ENCODE measurements at places on chromosomes 1 and 21. TPM values are rescaled to one million over a fixed set of nuclear protein-coding genes. Genes with fewer than 3 reads are reported as not detected.

GRCh38 chr1:41882068-41882477 lies 36.6 kb downstream of the HIVEP3 start:
- no peaks in the 10 kb centered on the region for H3K27me3 ChIP-seq
- H3K4me1 ChIP-seq, result no peaks in the 10 kb centered on the region
- H3K36me3 ChIP-seq, result no peaks in the 10 kb centered on the region
- H3K27ac ChIP-seq, result no peak overlapping the region
- no peak overlapping the region for H3K4me3 ChIP-seq

- H3K4me1 ChIP-seq, result no peaks in the 10 kb centered on the region
- no peaks in the 10 kb centered on the region for H3K36me3 ChIP-seq
- no peak overlapping the region for H3K27ac ChIP-seq
- peaks cover 24% of the 10 kb centered on the region for H3K27me3 ChIP-seq
- DNase-seq, result no peak
- H3K4me3 ChIP-seq, result no peak overlapping the region
These were observed 1.1 kb downstream of the TSPEAR start for GRCh38 chr21:44710294-44710665.

Gene CELF3
- not detected for total RNA-seq

DNA sequence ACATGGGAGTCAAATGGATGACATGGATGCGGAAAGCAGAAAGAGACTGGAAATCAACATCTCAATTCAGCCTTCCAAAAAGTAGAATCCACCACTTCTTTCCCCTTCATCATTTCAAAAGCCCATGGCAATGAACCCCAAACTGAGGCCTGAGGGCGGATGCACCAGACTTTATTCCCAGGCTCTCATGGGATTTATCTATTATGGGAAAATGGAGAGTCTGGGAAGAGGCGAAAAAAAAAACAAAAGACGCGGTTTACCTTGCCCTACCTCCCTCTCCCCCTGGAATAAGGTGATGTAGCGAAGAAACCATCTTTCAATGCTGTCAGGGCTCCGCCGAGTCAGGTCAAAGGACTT lies 624 bp downstream of the KIFAP3 start:
- DNase-seq, result no peak
- no peaks in the 10 kb centered on the region for H3K36me3 ChIP-seq
- peak overlapping the region; percentile 72 for H3K4me3 ChIP-seq
- H3K27ac ChIP-seq, result peak overlapping the region; percentile 34

GRCh38 chr1:18464665-18465050 lies 16.1 kb upstream of the KLHDC7A start:
- no peaks in the 10 kb centered on the region for H3K27me3 ChIP-seq
- H3K4me1 ChIP-seq, result no peaks in the 10 kb centered on the region
- peak overlapping the region; percentile 27 for H3K4me3 ChIP-seq
- H3K36me3 ChIP-seq, result no peaks in the 10 kb centered on the region
- peak; percentile 96 for DNase-seq
- H3K27ac ChIP-seq, result peak overlapping the region; percentile 92

Gene OR2G6
- not detected for total RNA-seq

DNA sequence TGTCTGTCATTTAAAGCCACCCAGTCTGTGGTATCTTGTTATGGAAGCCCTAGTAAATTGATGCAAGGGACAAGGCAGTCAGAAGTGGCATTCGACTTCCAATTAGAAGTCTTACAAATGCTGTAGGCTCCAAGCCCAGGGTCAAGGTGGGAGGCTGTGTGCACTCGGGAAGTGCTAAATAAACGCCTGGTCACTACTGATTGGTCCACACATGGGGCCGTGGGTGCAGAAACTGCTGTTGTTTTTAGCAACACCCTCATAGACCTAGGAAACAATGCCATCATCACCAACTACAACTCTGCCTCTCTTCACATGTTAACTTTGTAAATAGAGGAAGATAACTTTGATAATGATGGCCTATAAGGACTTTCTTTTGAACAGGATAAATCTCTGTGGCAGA lies 20.2 kb upstream of the ZBTB21 start:
- no peaks in the 10 kb centered on the region for H3K36me3 ChIP-seq
- H3K27ac ChIP-seq, result no peak overlapping the region
- no peak for DNase-seq
- no peaks in the 10 kb centered on the region for H3K4me1 ChIP-seq
- no peaks in the 10 kb centered on the region for H3K27me3 ChIP-seq
- no peak overlapping the region for H3K4me3 ChIP-seq

GRCh38 chr1:248820041-248820585 lies 5.6 kb downstream of the SH3BP5L start:
- DNase-seq, result no peak
- H3K27ac ChIP-seq, result no peak overlapping the region
- H3K36me3 ChIP-seq, result peaks cover 18% of the 10 kb centered on the region
- H3K4me1 ChIP-seq, result no peaks in the 10 kb centered on the region
- no peaks in the 10 kb centered on the region for H3K27me3 ChIP-seq

Gene FAM72C
- not detected for total RNA-seq

DNA sequence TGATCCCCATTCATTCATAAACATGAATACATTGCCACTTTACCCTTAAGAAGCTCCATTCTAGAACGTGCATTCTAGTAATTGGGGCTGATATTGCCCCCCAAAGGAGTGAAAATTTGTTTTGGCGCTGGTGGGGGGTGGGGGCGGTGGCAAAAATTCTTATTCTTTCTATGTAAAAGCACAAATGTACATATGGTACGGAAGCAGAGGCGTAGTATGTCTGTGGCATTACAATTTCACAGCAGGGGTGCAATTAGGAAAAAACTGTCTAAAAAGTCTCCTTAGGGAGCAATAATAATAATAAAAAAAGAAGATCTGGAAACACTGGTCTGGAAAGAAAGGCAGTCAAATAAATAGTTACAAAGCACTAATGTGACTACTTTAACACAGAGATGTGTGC lies 40.4 kb upstream of the TMEM51 start:
- H3K27ac ChIP-seq, result no peak overlapping the region
- H3K36me3 ChIP-seq, result no peaks in the 10 kb centered on the region
- no peaks in the 10 kb centered on the region for H3K27me3 ChIP-seq
- no peak for DNase-seq

Gene OR6N1
- not detected for total RNA-seq

- no peak for DNase-seq
- H3K27ac ChIP-seq, result no peak overlapping the region
- no peak overlapping the region for H3K4me3 ChIP-seq
- no peaks in the 10 kb centered on the region for H3K27me3 ChIP-seq
- H3K4me1 ChIP-seq, result peaks cover 5% of the 10 kb centered on the region
These were observed 78.9 kb downstream of the CD46 start for GRCh38 chr1:207830788-207831187.

DNA sequence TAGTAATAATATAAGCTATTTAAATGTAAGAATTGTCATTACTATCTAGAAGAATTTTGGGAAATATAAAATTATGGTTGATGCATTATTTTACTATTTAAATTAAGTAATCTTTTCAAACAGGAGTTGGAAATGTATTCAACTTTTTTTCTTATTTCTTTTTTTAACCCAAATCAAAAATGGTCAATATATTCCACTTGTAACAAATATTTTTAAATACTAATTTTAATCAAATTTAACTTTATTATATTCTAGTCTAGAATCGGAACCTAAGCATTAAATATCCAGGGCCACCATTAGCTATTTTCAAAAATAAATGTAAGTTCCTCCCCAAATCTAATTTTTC lies 37.2 kb upstream of the S1PR1 start:
- no peaks in the 10 kb centered on the region for H3K4me1 ChIP-seq
- DNase-seq, result no peak
- H3K4me3 ChIP-seq, result no peak overlapping the region
- H3K36me3 ChIP-seq, result no peaks in the 10 kb centered on the region
- H3K27me3 ChIP-seq, result no peaks in the 10 kb centered on the region
- no peak overlapping the region for H3K27ac ChIP-seq

DNA sequence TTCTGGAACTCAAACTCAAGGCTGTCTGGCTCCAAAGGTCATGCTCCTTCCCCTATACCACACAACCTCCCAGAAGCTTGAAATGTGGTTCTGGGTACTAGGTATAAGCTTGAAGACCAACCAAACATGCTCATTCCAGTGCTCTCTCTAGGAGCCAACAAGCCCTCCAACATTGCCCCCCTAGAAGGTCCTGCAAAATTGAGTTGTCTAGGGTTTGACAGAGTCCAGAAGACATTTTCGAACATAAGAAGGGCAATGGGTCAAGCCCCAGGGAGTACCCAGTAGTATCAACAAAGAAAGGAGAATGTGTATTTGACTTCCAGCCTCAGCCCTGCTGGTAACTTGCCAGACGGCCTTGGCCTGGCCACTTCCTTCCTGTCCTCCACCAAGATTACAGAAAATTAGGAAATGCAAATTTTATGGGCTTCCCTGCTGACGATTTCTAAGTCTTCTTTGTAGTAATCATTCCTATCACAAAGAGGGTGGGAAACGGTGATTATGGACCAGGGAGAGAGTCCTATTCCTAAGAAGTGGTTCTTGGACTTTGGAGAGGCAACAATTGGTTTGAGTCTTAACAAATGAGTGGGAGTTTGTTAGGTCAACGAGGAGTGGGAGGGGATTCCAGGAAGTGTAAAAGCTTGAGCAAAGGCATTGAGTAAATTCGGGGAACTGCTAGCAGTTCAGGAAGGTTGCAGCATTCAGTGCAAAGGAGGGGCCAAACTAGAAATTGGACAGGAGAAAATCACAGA lies 18.7 kb upstream of the SLAMF1 start:
- no peaks in the 10 kb centered on the region for H3K27me3 ChIP-seq
- peak; percentile 63 for DNase-seq
- H3K4me3 ChIP-seq, result no peak overlapping the region
- no peaks in the 10 kb centered on the region for H3K4me1 ChIP-seq
- no peaks in the 10 kb centered on the region for H3K36me3 ChIP-seq

GRCh38 chr1:61120998-61121397 lies 38.6 kb downstream of the NFIA start:
- H3K27me3 ChIP-seq, result no peaks in the 10 kb centered on the region
- no peak for DNase-seq
- H3K4me3 ChIP-seq, result peak overlapping the region; percentile 6
- no peaks in the 10 kb centered on the region for H3K36me3 ChIP-seq

DNA sequence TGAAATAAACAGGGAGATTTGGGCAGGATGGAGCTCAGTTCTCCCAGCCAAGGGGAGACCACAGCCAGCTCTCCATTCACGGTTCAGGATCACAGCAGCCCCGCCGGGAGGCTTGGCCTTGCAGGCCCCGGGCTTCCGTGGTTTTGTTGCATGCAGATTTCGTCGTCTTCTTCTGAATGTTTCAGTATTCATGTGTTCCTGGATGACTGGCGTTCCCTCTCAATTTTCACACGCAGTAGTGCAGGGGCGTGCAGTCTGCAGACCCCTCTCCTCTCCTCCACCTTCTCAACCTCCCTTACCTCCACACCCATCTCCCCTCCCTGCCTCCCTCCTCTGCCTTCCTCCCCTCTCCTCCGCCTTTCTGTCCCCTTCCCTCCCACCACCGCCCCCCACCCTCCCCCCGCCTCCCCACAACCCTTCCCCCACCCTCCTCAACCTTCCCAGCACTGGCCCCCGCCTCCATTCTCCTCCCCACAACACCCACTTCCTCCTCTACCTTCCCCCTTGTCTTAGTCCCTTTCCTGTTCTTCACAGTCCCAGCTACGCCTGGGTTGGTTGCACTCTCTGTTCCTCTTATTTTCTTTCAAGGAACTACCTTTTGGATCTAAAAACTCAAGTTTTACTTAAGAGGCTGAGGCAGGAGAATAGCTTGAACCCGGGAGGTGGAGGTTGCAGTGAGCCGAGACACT lies 8.4 kb upstream of the SLC19A1 start:
- H3K27me3 ChIP-seq, result no peaks in the 10 kb centered on the region
- no peak overlapping the region for H3K4me3 ChIP-seq
- no peaks in the 10 kb centered on the region for H3K4me1 ChIP-seq
- DNase-seq, result peak; percentile 57
- H3K36me3 ChIP-seq, result no peaks in the 10 kb centered on the region

DNA sequence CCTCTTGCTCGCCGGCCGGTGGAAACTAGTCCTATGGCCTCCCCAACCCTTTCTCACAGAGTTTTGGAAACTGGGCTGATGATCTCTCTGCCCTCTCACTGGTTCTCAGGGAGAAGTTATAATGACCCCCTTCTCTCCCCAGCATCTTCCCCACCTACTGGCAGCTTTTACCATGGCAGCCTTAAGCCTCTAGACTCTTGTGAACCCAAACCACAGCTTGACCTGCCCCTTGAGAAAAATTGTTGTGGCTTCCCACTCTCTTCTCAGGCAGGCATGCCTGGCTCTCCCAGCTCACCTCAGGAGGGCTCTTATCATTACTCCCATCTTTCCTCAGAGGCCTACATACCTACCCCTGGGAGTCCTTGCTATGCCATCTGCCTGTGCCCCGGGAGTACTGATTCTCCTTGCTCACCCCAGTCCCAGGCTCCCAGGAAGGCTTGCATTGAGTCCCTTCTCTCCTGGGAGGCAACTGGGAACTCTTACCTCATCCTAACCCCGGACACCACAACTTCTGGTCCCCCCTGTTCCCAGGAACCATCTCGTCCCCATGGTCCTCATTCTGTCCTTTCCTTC lies 1.6 kb downstream of the NSUN4 start:
- peaks cover 5% of the 10 kb centered on the region for H3K4me1 ChIP-seq
- peaks cover 21% of the 10 kb centered on the region for H3K36me3 ChIP-seq
- no peak overlapping the region for H3K27ac ChIP-seq
- no peak for DNase-seq
- H3K4me3 ChIP-seq, result no peak overlapping the region

GRCh38 chr1:48061162-48062136 lies 64.3 kb upstream of the TRABD2B start:
- no peaks in the 10 kb centered on the region for H3K36me3 ChIP-seq
- H3K4me3 ChIP-seq, result no peak overlapping the region
- peaks cover 24% of the 10 kb centered on the region for H3K4me1 ChIP-seq
- no peak overlapping the region for H3K27ac ChIP-seq

Gene S100A11
- 20.3 TPM for total RNA-seq

DNA sequence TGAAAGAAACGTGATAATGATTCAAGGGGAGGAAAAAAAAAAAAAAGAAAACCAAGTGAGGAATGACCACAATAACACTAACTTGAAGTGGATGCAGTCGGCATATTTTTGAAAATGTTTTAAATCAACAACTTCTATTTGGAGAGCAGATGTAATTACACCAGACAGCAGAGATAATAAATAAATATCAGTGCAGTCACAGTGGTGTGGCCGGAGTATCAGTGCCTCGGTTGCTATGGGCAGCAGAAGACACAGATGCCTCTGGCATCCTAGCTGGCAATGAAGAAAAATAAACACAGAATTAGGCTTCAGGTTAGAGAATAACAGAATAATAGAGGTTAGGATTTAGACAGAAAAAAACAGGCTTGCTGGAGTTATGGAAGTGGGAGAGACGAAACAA lies 888.3 kb downstream of the LTN1 start:
- DNase-seq, result no peak
- H3K4me1 ChIP-seq, result no peaks in the 10 kb centered on the region
- no peak overlapping the region for H3K4me3 ChIP-seq
- no peaks in the 10 kb centered on the region for H3K27me3 ChIP-seq
- H3K36me3 ChIP-seq, result no peaks in the 10 kb centered on the region

Gene GUCA2B
- not detected for total RNA-seq

GRCh38 chr21:36626791-36627190 lies 72.1 kb upstream of the SIM2 start:
- no peaks in the 10 kb centered on the region for H3K27me3 ChIP-seq
- no peak for DNase-seq
- H3K36me3 ChIP-seq, result no peaks in the 10 kb centered on the region

Gene KLHDC8A
- not detected for total RNA-seq

Gene CRNN
- total RNA-seq, result not detected

All from right lobe of liver (tissue), 6 donors.